A549 (cell line): ENCODE measurements at places on chromosomes 12 and 14. TPM values are rescaled to one million over a fixed set of nuclear protein-coding genes. Genes with fewer than 3 reads are reported as not detected.

DNA sequence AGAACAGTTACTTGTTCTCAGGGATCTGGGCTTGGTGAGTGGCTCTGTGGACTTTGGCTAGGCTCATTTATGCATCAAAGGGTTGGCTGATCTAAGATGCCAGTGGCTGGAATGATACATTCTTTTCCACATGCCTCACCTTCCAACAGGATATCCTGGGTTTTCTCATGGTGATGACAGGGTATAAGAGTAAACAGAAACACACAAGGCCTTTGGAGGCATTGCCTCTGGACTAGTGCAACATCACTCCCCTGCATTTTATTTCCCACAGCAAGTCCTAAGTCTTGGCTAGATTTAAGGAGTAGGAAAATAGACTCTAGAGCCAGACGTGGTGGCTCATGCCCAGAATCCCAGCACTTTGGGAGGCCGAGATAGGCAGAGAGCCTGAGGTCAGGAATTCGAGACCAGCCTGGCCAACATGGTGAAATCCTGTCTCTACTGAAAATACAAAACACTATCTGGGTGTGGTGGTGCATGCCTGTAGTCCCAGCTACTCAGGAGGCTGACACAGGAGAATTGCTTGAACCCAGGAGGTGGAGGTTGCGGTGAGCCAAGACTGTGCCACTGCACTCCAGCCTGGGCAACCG lies 47.9 kb downstream of the RPH3A start:
- peak; percentile 99 for DNase-seq

GRCh38 chr12:51621156-51621922 lies 30.3 kb downstream of the SCN8A start:
- DNase-seq: no peak

DNA sequence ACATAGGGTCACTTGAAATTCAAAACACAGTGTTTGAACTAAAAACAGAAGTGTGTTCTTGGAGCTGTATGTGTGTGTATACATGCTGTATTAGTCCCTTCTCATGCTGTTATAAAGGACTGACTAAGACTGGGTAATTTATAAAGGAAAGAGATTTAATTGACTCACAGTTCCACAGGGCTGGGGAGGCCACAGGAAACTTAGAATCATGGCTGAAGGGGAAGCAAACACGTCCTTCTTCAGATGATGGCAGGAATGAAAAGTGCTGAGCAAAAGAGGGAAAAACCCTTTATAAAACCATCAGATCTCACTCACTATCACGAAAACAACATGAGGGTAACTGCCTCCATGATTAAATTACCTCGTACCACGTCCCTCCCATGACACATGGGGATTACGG lies 224.1 kb downstream of the BCAT1 start:
- no peak for DNase-seq

DNA sequence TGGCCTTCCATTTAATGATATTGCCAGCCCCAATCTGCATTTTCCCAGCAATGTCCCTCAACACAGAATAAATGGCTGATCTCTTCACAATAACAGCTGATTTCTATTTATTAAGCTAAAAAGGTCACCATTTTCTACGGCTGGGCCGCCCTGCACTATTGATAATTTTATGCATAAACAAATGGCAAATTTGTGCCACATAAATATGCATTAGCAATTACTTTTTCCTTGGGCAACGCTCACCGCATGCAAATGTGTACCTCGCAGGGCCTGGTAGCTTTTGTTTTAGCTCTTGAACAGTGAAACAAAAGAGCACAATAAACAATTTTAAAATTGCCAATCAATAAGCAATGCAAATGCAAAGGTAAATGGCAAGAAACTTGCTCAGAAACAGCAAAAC lies 331.9 kb upstream of the SOX5 start:
- DNase-seq: no peak

DNA sequence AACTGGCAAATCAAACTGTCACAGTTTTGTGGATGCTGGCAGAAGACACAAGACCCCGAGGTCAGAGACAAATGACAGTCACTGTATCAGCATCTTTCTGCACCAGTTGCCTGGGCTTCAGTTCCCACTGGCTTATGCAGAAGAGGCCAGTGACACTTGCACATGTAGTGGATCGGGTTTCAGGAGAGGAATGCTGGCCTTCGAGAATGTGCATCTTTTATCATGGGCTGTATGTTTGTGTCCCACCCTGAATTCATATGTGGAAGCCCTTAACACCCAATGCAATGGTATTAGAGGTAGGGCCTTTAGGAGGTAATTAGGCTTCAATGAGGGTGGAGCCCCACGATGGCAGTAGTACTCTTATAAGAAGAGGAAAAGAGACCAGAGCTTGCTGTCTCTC lies 150.9 kb downstream of the SLC15A4 start:
- no peak for DNase-seq

GRCh38 chr14:96663491-96664067 lies 133.6 kb upstream of the VRK1 start:
- DNase-seq: no peak

DNA sequence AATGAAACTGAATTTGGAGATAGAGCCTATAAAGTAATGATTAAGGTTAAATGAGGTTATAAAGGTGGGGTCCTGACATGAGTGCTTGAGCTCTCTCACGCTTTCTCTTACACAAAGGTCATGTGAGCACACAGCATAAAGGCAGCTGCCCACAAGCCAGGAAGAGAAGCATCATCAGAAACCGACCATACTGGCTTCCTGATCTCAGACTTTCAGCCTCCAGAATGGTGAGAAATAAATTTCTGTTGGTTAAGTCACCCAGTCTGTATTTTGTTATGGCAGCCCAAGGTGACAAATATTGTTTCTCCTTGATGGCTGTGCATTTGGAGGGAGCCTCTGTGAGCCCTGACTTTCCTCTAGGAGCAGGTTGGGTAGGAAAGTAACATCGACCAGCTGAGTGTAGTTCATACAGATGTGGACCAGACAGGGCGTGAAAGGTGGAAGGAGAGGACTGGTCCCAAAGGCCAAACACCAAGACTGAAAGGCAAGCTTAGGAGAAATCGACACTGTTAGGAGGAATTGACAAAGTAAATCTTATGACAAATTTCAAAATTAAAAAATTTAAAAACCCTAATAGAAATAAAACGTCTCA lies 97.6 kb upstream of the SLC38A2 start:
- no peak for DNase-seq

DNA sequence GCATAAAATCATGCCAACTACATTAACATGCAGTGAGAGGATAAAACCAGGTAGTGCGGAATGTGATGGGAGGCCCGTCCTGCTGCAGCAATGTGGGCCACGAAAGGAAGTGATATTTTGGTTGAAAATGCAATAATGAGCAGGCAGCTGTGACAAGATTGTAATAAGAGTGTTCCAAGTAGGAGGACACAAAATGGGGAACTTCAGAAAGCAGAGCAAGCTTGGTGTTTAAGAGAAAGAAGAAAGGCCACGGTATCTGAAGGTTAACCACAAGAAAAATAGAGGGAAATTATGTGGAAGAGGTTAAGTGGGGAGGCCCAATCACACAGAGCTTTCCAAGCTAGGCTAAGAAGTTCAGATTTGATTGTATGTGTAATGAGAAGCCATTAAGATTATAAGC lies 34.3 kb downstream of the OVCH1 start:
- no peak for DNase-seq

GRCh38 chr12:92206011-92206410 lies 60.4 kb upstream of the BTG1 start:
- no peak for DNase-seq

- DNase-seq: no peak
These were observed 140.5 kb upstream of the LHX5 start for GRCh38 chr12:113612076-113612728.

DNA sequence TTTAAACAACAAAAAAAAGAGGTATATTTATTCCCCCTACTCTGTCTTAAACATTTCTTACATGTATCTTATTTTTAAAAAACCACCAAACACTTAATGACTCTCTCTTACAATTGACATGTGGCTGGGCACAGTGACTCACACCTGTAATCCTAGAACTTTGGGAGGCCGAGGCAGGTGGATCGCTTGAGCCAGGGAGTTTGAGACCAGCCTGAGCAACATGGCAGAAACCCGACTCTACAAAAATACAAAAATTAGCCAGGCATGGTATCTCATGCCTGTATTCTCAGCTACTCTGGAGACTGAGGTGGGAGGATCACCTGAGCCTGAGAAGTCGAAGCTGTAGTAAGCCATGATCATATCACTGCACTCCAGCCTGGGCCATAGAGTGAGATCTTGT lies 16.0 kb downstream of the SLC41A2 start:
- no peak for DNase-seq

GRCh38 chr12:96314723-96315122 lies 85.5 kb downstream of the CDK17 start:
- DNase-seq: no peak

DNA sequence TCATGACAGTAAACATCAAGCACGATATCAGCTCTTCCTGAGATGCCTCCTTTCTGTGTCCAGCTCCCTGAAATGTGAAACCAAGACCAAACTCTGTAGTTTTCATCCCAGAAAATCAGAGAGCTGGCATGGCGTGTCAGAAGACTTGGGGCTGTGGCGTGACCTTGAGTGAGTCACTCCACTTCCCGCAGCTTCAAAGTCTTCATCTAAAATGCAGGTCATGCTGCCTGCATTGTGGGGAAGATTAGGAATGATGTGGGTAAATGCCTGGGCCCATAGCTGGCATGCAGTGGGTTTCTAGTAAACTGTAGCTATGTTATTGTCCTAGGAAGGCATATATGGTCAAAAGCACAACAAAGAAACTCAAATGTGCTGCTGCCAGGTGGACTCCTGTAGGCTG lies 28.8 kb downstream of the OAS2 start:
- no peak for DNase-seq

GRCh38 chr12:23028158-23028802 lies 403.3 kb downstream of the ETNK1 start:
- DNase-seq: no peak

COX8C gene
- not detected in 3 replicates for polyA plus RNA-seq

GLIPR1L1 gene
- polyA plus RNA-seq: not detected in 3 replicates

PTGER2 gene
- polyA plus RNA-seq: 0.51 to 1.2 TPM (median 0.55 TPM) in 3 replicates

OR6S1 gene
- not detected in 3 replicates for polyA plus RNA-seq

FAM186B gene
- 0.05 to 0.11 TPM (median 0.08 TPM) in 3 replicates for polyA plus RNA-seq

KRT82 gene
- polyA plus RNA-seq: not detected in 3 replicates

ZC2HC1C gene
- polyA plus RNA-seq: 2.7 to 3.9 TPM (median 2.8 TPM) in 3 replicates
